ENCODE measurements at places on chromosomes 4 and X.

DNA sequence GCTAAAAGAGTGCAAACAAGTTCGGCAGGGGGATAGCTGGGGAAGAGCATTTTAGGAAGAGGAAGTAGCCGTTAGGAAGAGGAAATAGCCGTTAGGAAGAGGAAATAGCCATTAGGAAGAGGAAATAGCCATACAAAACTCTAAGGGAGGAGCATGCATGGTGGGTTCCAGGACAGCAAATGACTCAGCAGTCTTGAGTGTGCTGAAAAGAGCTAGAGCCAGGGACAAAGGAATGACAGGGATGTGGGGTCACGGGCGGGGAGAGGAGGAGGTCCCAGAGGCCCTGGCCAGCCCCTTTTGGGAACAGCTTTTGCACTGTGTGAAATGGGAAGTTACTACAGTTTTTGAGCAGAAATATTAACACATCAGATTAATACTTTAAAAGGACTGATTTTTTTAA, 882.6 kb downstream of the TRIML1 start:
- no peak for DNase-seq

- DNase-seq = no peak
Observed at GRCh38 chrX:40573763-40574162, 7.0 kb upstream of the ATP6AP2 start.

GRCh38 chrX:3026074-3026815, 15.0 kb upstream of the ARSF start:
- no peak for DNase-seq

GRCh38 chrX:48649102-48649501, 34.5 kb upstream of the WAS start:
- DNase-seq = no peak

GRCh38 chr4:17544831-17545234, 29.9 kb downstream of the CLRN2 start:
- DNase-seq = no peak

DNA sequence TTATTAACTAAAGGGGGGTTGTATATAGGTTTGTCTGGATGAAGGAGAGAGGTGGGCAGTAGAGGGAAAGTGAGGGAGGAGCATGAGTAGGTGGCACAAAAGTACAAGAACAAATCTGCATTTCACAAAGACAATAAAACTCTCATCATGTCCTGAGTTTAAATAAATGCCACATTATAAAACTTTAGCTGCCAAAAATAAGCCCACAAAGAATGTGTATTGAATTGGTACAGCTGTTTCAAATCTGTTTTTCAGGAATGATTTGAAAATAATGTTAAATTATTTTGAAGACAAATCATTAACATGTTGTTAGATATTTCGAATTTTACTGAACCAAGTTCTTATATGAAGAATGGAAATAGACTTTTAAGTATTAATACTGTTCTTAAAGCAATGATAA, 5.8 kb downstream of the CNKSR2 start:
- DNase-seq = no peak

DNA sequence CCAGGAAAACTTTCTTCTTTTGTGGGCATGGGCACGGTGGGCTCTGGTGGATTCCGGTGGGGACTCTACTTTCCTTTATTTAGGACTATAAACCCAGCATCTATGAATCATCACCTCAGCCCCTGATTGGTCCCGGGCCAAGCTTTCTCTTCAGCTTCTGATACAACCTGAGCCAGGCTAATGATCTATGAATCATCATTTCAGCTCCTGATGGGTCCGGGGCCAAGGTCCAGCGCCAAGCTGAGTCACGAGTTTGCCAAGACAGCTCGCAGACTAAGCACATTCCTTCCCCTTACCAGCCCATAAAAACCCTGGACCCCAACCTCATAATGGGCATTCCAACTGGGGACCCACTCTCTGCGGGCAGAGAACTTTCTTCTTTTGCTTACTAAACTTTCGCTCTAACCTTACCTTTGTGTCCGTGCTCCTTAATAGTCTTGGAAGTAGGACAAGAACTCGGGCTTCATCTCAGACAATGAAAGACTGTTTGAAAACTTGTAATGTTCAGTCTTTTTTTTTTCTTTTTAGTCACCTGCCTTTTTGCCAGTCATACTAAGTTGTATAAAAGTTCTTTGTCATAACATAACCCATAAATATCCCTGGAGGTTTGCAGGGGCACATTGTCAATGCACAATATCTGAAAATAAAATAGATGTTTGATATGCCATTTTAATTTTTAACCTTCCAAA, 904.9 kb upstream of the EPHA5 start:
- DNase-seq = no peak

GRCh38 chrX:110691446-110691845, 104.2 kb downstream of the CHRDL1 start:
- no peak for DNase-seq

DNA sequence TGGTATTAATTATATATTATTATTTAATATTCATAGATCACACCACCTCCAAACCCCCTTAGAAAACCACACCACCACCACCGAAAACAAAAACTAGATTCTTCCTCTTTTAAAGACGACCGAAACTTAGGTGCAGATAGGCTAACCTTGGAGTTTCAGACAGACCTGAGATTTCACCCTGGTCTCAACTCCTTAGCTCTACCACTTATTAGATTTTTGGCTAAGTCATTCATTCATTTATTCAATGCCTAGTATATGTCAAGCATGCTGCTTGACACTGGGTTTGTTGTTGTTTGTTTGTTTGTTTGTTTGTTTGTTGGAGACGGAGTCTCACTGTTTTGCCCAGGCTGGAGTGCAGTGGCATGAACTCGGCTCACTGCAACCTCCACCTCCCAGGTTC, 9.5 kb upstream of the BMP2K start:
- DNase-seq = no peak

DNA sequence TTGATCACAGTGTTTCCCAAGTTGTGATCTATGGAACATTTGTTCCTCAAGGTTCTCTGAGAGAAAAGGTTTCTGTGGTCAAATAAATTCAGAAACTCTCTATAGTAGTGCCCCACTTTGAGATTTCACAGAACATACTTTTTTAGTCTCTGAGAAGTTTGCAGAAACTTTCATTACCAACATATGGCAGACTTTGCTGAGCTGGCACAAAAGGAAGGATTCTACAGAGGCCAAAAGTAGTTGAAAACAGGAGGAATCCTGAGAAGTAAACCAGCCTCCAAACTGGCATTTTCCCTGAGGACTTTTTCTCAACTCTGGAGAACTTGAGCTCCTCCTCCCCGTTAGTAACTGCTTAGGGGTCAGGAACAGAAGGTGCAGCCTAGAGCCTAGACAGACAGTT, 117.8 kb upstream of the ESX1 start:
- no peak for DNase-seq

GRCh38 chr4:104393655-104394324, 100.9 kb downstream of the CXXC4 start:
- DNase-seq = no peak

- DNase-seq = no peak
Observed at GRCh38 chr4:181189751-181190150, 1053.5 kb upstream of the TENM3 start.

DNA sequence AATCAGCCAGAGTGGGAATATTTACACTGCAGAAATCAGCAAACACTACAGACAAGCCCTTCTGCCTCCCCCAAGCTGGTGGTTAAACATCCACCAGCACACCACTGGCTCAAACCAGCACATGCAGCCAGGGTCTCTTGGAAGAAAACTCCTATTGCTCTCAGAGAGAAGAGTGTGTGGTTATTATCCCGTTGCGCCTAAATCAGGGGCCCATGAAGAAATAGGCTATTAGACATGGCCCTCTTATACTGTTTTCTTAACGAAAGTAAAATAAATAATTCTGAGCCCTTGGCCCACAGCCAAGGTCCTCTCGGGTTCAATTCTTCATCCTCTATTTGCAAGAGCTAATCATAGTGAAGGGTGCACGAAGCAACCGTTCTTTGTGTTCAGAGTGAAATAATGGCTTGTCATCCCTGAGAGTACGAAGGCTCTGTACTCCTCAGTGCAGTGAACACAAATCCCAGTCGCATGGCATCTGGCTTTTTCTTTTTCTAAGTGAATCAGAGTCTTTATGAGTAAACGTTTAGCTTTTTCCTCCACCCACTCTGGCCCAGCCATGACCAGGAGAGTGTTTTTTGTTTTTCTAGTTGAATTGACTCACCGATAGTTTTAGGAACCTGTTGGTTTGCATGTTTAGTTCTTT, 33.4 kb upstream of the RBM47 start:
- peak; percentile 59 for DNase-seq

- no peak for DNase-seq
Observed at GRCh38 chrX:50770702-50771101, 43.3 kb downstream of the SHROOM4 start.

GRCh38 chr4:60485276-60485675, 714.9 kb upstream of the ADGRL3 start:
- DNase-seq = no peak

DNA sequence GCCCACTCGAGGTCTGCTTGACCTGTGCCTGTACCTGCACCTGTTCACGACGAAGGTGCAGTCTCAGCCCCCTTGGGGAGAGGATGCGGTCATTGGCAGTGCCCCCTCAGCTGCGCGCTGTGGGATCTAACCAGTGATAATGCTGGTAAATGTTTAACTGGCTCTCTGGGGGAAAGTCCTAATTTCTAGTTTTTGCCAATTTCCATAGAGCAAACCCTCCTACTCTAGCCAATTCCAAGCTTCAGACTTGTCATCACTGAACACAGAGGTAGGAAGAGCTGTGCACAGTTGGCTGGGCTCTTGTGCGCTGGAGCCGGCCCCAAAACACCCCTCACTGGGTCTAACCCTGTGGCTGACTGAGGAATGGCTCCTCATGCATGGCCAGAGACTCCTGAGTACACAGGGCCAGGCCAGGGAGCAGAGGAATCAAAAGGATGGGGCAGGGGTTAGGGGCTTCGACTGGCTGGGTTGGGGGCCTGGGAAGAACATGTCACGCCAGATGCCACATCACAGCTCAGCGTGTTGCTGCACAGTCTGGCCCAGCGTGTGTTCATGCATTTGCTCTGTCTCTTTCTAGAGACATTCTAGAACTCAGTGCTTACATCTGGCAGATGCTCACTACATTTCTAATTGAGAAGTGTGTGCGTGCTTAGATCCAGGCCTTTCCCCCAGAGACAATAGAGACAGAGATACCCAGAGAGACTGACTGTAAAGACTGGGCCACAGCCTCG, 270.8 kb downstream of the BCOR start:
- no peak for DNase-seq

- no peak for DNase-seq
Observed at GRCh38 chrX:7334253-7334935, 186.4 kb upstream of the PUDP start.

GRCh38 chr4:42445038-42445437, 47.8 kb downstream of the SHISA3 start:
- no peak for DNase-seq

GRCh38 chr4:86542319-86543027, 51.6 kb upstream of the PTPN13 start:
- DNase-seq = no peak

DNA sequence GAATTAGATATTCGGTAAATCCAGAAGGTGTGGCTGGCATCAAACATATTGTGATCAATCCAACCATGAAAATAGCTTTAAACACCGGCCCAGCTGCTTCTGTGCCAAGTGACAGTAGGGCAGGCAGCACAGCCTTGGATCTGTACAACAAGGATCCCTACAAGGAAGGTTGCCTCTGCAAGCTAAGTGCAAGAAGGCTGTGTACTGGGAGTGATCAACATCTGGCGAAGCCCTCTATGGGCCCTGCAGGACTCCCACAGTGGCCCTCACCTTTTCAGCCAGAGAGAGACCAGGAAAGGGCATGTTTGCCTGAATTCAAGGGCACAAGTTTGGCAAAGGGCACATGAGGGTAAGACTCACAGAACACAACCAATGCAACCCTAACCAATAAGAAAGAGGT, 9.6 kb downstream of the IRS4 start:
- no peak for DNase-seq

- no peak for DNase-seq
Observed at GRCh38 chr4:37524267-37524666, 161.9 kb downstream of the RELL1 start.

DNA sequence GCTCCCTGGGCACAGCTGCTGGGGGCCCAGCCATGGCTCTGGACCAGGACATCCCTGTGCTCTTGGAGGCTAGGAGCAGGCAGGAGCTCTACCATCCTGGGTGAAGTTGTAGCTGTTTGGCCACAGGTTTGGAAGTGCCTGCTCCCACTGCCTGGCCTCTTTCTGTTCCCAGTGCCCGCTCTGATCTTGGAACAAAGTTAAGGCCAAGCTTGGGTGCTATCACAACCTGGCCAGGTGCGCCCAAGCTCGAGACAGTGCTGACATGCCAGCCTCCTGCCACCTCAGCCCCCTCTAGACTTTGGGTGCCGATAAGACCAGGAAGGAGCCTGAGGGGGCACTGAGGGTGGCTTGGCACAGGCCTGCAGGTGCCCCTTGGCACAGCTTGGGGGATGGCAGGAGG, 686.1 kb upstream of the AADAT start:
- no peak for DNase-seq

DNA sequence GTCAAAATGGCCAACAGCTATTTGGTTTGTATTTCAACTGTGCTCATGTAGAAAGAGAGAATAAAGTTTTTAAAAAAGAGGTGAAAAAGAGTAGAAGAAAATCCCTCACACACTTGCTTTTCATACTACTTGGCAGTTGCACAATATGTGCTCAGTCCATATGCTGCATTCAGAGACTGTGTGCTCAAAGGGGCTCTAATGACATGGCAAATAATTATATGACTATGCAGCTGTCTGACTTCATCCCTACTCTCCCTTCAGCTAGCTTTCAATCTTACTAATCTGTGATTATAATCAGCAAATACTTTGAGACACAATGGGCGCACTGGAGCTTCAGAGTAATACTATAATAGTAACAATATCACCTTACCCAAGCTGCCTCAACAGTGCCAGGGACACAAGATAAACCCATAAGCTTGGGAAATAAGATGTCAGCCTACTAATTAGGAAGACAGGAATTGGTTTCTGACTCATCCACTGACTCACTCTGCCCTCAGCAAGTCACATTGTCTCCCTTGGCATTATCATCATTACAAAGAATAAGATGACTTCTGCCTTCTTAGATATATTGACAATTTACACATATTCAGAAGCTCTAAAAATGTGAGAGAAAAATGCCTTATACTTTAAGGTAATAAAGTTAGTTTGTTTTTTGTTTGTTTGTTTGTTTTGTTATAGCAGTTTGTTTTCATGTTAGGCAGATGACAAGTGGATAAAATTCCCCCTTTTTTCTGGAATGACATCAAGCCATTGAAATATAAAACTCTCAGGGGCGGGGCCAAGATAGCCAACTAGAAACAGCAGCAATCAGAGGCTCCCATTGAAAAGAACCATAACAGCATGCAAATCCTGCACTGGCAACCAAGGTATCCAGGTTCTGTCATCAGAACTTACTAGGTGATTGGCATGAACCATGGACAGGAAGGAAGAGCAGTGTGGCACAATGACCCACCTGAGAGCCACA, 311.6 kb downstream of the FAM133A start:
- no peak for DNase-seq

GRCh38 chrX:107718156-107718621, 57.4 kb downstream of the TSC22D3 start:
- no peak for DNase-seq

Measured in SHP77 treated with DMSO at 0.1 percent for 48 hours (cell line).